NCI-H1417 treated with DMSO at 0.1 percent for 48 hours (cell line): ENCODE measurements at places on chromosomes 7 and 10.

- no peak for DNase-seq
Measured at GRCh38 chr7:40599836-40600235, 465.0 kb downstream of the SUGCT start.

DNA sequence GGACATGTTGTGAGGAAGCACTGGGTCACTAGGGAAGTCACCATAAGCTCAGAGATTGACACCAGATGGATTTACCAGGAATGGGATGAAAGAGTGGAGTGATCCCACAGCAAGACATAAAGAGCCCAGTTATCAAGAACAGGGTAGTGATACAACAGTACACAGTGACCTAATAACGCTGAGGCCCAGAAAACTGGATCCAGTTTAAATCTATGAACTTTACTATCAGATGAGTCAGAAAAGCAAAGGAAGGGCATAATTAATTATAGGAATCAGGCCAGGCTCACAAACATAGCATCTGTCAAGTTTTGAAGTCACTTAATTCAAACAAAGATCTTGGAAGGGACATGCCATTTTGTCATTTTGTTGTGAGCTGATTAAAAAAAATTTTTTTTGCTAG lies 73.5 kb downstream of the LRRN3 start:
- DNase-seq: no peak

- DNase-seq: no peak
Measured at GRCh38 chr10:4652111-4653010, 173.6 kb upstream of the AKR1E2 start.

- DNase-seq: no peak
Measured at GRCh38 chr7:57205000-57205399, 72.8 kb upstream of the ZNF479 start.

DNA sequence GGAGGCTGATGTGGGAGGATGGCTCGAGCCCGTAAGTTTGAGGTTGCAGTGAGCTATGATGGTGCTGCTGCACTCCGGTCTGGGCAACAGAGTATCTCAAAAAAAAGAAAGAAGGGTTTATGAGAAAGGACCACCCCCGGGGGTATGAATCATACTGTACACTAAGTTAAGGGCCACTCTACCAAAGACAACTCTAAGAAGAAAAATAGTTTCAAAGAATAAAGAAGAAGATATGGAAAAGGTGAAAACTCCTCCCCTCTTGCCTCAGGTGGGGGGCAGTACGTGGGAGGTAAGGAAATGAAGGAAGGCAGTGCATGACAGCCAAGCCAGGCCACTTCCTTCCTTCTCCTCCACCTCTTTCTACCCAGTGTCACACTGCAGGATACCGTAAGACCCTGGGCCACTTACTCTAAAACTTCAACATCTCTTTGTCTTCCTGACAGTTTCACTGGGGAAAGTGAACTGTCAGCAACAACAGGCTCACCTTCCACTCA lies 61.3 kb downstream of the PIP4K2A start:
- DNase-seq: no peak

- no peak for DNase-seq
Measured at GRCh38 chr10:109379186-109379585, 544.1 kb downstream of the XPNPEP1 start.

DNA sequence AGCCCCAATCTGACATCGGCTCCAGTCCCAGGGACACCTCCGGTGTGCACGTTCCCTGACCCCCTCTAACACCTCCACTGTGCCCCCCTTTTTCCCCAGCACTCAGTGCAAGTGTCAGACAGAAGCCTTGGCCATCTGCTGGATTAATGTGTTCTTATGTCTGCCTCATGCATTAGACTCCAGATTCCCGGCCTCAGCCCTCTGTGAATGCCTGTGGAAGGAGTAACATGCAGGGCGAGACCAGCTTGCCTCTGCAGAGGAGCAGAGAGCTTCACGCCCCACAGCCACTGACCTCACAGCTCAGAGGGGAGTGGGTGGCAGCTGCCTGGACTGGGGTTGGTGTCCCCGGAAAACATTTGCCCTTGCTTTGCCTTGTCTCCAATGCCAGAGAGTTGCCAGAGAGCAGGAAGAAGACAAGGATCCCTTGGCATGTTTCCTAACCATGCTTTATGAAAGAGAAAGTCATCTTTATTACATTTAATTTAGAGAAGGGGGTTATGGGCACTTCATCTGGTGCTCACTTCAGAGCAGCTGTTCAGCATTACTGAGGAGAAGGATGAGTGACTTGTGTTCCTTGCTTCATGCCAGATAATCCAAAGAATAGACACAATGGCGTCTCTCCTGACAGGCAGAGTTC lies 91.6 kb upstream of the CXCL12 start:
- DNase-seq: no peak

- DNase-seq: no peak
Measured at GRCh38 chr7:6251653-6252052, 20.8 kb downstream of the CYTH3 start.

DNA sequence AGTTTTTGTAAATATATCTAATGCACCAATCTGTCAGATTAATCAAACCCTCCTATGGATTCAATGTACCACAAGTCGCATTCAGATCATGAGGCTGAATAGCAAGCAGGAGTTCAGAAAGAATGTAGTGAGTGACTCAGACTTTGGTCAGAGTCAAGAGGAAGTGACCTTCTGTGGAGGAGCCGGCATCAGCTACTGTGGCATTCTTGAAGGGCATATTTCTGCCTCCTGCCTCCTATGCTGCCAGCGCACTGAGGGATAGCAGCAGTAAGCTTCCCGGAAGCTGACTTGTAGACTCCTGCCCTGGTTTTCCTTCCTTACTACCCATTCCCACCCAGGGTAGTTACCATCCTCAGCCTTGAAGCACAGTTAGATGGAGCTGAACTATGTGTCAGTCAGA lies 867.5 kb downstream of the NRG3 start:
- no peak for DNase-seq

DNA sequence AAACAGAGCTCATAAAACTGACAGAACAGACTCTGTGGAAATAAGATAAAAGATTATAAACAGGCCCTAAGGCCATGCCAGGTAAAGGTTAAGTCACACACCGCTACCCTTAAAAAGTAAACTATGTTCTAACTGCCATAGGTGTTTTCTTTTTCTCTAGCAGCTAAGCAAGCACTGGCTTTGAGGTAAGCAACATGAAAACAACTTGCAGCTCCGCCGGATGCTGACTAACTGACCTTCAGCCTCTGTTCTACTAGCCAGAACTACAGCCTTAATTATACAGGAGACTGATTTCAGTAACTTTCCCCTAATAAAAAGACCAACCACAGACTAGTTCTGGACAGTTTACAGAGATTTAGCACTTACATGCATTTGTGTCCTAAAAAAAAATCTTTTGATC lies 708.3 kb downstream of the CCSER2 start:
- no peak for DNase-seq

DNA sequence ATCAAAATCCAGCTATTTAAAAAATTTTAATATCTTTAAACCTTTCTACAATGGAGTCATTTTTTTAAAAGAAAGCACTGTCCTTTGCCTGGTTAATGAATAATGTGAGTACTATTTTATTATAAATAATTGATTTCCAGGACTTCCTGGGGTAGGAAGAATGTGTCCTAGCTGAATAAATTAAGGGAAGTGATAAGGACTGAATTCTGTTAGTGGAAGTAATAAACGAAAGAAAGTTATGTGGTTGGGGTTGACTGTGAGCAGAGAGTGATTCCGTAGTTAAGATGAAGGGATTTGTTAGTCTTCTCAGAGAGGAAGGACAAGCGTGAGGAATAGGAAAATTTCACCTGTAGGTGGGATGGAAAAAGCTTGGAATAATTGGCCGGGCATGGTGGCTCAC lies 59.1 kb downstream of the AHCYL2 start:
- no peak for DNase-seq

DNA sequence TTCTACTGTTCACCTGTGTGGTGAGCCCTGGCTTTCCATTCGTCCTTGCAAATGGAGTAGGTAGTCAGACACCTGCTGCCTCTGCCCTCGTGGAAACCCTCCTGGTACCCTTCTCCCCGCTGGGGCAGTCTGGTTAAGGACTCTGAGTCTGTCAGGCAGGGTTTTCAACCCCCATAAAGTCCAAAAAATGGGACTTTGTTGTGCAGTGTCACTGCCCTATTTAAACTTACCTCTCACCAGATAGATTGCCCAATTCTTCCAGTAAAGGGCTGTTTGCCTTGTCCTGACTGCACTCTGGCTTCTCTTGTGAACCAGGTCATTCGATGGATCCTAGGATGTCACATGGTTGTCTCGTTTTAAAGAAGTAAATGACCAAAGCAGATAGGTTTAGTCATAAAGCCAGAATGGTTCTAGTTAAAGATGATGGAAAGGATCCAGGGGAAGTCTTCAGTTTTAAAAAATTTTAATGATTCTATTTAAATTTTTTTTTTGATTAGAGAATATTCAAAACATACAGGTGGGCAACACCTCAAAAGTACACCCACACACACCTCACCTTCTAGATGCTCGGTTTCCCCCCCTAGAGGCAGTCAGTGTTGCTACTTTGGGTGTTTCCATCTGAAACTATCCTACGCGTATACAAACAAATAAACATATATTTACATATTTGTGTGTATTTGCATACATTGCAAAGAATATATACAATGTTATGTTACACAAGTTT lies 22.0 kb downstream of the TMEM176B start:
- no peak for DNase-seq

DNA sequence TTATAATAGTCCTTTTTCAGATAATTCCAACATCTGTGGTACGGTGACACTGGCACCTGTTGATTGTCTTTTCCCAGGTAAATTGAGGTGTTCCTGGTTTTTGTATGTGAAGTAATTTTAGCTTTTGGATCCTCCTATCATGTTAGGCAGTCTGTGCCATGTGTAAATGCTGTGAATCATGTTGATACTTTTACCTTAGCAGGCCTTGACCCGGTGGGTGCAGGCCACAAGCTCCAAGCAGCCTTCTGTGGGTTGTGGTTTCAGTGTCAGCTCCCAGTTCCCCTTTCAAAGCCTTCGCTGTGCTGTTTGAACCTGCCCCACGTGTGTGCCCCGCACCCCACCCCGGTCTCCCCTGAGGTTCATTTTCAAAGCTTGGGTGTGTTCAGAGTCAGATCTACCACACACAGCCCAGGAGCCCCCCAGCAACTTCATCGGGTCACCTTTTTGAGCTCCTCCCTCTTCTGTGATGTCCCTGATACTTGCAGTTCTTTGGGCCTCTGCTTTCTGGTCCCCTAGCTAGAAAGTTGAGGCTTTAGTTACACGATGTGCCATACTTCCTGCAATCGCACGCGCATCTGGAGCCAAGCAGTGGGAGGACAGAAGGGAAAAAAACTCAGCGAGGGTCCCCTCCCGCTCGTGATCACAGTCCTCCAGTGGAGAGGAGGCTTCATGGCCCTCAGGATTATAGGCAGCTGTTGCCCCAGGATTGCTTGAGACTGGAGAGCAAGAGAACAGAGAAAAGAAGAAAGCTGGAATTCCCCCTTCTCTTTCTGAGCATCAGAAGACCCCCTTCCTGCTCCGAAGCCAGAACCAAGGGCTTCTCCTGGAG lies 8.7 kb upstream of the BHLHA15 start:
- no peak for DNase-seq

GRCh38 chr10:26481315-26481692 lies 43.2 kb downstream of the APBB1IP start:
- DNase-seq: no peak

DNA sequence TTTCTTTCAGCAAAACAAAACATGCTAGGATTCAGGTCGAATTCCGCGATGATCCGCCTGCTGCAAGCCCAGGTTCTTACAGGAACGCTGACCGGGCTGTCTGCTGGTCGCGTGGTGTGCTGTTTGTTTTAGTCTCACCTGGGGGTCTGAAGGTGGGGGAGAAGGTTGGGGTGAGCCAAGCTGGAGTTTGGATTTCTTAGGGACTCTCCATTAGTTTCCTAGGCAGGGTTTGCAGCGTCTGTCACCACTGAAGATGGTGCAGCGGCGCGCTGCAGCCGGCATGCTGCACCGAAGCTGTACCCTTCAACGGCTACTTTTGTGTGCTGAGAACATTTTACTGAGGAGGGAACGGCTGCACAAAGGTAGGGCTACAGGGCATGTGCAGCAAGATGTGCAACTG lies 48.7 kb downstream of the GCC1 start:
- no peak for DNase-seq

DNA sequence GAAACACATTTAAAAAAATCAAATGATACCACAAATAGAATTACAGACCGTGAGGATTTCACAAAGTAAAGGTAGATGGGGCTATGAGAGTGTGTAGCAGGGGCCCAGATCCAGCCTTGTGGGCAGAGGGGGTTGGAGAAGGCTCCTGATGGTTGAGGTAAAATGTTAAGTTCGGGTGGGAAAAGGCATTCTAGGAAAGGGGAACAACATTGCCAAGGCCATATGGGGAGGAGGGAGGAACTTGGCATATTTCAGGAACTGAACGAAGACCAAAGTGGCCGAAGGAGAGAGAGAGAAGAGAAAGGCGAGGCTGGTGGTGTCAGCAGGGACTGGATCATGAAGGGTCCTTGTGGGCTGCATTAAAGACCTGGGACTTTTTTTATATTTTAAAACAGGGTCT lies 98.9 kb downstream of the CARD11 start:
- DNase-seq: no peak
